ENCODE measurements at places on chromosomes 5 and 9.

- DNase-seq, result no peak
These were observed 815 bp downstream of the ANXA6 start for GRCh38 chr5:151156507-151157420.

DNA sequence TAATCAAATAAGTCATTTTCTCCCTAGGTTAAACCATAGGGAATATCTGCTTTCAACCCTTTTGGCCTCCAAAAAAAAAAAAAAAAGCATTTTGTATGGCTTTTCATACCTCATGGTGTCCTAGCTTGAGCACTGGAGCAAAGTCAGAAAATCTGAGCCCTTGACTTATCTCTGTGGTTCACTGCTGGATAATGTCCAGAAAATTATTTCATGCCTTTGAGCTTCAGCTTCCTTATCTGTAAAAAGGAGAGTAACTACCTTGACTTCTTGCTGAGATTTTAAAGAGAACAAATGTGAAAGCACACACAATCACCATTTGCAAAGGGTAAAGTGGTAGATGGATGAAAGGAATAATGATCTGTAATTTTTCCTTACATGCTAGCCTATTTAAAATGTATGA is 165.9 kb downstream of the ALDH1A1 start:
- no peak for DNase-seq

DNA sequence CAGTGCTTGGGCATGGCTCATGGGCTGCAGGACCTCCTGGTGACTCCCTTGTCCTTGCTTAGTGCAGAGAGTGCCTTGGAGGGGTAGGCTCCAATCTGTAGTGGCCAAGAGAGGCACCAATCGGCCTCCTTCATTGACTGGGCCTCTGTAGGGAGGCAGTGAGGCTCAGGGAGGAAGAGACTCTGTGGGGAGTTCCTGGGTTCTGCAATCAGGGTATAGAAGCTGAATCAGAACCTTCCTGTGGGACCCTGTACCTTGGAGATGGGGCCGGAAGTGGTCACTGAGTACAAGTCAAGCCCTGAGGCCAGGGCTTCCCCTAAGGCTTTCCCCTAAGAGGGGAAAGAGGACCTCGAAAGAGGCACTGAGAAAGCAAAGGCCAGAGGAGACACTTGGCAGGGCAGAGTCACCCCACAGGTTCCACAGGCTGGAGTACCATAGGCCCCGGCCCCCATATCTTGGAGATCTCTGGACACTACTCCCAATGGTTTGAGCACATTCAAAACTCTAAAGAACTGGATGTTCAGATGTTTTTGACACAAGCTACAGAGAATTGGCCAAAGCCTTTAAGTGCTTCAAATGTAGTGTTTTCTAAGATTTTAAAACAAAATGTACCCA is 190.5 kb downstream of the HSPA4 start:
- DNase-seq, result no peak

- no peak for DNase-seq
These were observed 267.9 kb upstream of the PDE4D start for GRCh38 chr5:60161340-60161934.

GRCh38 chr9:27310582-27310981 is 13.6 kb upstream of the EQTN start:
- no peak for DNase-seq

DNA sequence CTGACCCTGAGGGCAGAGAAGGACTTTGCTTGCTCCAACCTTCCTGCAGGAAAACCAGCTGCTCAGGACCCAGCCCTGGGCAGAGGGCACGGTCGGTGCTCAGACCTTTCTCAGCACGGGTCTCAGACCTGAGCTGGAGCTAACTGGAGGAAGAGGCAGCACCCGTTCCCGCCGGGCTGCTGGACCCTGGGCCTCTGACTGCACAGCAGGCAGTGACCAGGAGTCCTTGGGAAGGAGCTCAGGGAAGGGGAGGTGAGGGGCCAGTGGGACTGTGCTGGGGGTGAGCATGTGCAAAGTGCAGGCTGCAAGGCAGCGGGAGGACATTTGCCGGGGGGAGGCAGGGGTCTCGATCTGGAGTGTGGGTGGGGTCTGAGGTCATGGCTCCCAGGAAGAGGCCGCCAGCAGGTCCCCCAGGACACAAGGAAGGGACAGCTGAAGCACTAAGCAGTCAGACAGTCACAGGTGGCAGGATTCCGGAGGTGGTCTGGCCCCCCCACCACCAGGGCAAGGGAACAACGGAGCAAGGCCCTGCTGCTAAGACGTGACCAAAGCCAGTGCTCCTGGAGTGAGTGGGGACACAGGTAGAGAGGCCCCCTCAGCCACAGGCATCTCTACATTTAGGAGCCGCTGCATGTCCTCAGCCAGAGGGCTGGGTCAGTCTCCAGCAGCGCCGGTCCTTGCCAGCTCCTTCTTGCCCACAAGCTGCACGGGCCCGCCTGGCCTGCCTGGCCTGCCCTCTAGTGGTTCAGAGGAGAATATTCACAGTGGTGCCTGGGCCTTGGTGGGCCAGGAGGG is 4.8 kb upstream of the DPM2 start:
- DNase-seq, result no peak

DNA sequence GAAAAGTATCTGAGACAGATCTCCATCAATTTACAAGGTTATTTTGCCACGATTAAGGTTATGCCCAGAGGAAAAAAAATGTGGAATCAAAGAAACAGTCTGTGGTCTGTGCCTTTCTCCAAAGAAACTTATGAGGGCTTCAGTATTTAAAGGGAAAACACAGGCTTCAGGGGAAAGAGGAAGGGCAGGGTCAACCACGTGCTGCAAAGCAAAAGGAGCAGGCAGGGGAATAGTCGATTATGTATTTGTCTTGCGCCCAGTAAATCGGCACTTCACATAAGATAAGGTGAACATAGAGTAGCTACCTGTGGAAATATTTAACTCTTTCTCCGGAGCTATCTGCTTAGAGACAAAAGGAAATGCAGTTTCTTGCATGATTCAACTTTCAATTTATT is 343.7 kb downstream of the RAB3C start:
- DNase-seq, result no peak

DNA sequence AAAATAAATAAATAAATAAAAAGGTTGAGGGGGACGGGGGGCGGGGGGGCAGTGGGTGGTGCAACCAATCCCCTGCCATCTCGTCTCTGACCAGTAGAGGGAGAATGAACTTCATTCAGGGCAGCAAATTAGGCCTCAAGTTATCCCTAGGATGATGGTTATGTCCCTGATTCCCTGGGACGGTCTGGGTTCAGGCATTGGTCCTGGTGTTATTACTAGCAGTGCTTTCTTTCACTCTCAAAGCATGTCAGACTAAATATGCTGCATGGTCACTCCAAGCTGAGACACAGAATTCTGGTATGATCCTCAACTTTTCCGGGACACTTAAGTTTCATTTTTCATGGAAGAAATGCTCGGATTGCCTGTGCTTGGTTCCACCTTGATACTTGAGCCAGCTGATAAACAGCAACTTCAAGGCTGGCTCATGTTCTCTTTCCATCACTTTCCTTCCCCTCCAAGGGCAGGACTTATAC is 59.4 kb downstream of the DAP start:
- DNase-seq, result no peak

- DNase-seq, result no peak
These were observed 187.7 kb downstream of the NTRK2 start for GRCh38 chr9:84857211-84857610.

- DNase-seq, result no peak
These were observed 53.7 kb upstream of the ADAMTS19 start for GRCh38 chr5:129406440-129406839.

GRCh38 chr5:149397530-149397929 is 18.4 kb upstream of the IL17B start:
- no peak for DNase-seq

- no peak for DNase-seq
These were observed 51.3 kb upstream of the SUB1 start for GRCh38 chr5:32534041-32534440.

DNA sequence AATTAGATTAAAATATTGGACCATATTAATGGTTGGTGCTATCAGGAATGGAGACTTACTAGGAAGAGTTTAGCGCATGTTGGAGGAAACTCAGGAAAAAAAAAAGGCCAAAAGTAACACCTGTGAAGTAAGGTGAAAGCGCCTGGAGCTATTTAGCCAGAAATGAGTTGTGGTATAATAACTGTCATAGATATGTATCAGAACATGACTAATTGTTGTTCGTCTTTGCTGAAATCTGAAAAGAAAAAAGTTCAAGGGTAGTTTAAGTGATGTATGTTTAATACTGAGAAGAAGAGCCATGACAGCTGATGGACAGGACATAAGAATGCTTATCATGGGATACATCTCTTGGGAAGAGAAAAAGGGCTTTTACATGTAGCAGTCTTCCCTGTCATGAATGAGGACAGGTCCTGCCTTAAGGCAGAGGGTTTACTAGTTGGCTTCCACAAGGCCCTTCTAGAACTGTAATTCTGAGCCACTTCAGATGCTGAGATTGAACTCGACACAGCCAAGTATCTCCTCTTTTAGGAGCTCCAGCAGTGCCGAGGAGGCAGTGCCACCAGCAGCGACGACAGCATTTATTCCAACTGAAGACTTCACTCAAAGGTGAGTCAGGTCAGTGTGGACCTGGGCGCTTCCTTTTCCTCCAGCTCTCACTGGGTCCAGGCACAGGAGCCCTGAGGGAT is 940 bp upstream of the CAMK4 start:
- no peak for DNase-seq

DNA sequence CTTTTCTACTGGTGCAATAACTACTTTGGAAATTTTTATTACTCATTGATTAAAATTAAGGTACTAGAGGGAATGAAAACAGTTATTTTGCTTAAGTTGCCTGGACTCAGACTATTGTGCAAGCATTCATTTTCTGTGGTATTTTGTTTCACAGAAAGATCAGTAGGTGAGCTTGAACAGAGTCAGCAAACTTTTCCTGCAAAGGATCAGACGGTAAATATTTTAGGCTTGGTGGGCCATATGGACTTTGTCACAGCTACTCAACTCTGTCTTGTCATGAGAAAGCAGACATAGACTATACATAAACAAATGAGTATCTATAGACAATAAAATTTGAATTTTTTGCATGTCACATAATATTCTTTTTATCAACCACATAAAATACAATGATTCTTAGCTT is 1036.4 kb downstream of the NR2F1-AS1 start:
- no peak for DNase-seq

GRCh38 chr9:110303133-110303532 is 34.5 kb downstream of the TXNDC8 start:
- DNase-seq, result no peak

DNA sequence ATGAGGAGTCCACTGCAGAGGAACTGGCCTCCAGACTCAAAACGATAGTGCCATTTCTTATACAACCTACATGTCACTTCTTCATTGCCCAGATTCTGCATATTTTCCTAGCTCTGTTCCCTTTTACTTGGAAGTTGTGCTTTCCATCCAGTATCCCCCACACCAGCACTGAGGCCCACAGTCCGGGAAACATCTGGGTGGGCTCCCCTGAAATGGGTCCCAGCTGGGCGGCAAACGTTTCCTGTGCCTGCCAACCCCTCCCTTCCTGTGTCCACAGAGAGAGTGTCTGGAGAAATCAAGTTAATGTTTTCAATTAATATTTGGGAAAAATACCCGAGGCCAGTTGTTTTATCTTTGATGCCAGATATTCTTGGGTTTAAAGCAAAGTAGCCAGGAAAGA is 111.8 kb downstream of the COL23A1 start:
- DNase-seq, result no peak

DNA sequence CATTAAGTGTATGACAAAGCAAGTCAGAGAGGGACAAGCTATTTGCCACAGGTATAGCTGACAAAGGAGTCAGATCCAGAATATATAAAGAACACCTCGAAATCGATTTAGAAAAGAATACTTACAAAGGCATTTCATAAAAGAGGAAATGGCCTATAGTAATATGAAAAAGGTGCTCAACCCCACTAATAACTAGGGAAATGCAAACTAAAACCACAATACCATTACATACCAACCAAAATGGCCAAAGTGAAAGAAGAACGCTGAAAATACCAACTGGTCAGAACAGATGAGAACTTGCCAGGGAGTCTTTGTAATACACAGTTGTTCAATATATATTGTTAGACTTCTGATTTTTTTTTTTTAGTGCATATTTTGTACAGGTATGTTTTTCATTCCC is 152.9 kb downstream of the CDC42SE2 start:
- DNase-seq, result no peak

- DNase-seq, result no peak
These were observed 466.2 kb downstream of the SPOCK1 start for GRCh38 chr5:137032929-137033328.

GRCh38 chr9:90007516-90008440 is 403.0 kb downstream of the GADD45G start:
- no peak for DNase-seq

GRCh38 chr5:88058625-88059024 is 210.0 kb downstream of the TMEM161B start:
- DNase-seq, result no peak

GRCh38 chr9:27383524-27383923 is 86.6 kb upstream of the EQTN start:
- no peak for DNase-seq

DNA sequence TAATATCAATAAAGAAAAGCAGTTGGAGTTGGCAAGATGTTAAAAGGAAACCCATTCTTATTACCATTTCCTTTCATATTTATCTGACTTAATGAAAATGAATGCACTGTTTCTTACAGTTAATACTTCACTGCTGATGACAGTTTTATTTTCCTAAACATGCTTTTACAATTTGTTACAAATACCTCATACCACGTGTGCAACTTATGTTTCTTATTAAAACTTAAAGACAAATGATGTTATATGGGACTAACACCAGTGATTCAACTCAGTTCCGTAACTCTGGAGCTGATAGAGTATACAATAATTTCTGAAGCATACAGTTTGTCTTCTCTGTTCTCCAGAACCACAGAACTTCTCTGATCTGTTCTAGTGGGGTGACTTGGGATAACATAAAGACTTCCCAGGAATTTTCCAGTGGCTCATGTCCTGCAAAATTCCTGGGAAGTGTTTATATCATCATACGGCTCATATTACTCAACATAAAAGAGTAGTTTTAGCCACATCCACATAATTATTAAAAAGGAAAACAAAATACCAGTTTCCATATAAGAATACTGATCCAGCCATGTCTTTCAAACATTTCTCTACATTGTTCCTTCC is 1259.0 kb upstream of the C9orf72 start:
- no peak for DNase-seq

GRCh38 chr9:34098307-34098706 is 28.2 kb downstream of the DCAF12 start:
- no peak for DNase-seq

GRCh38 chr5:155871623-155872022 is 455.3 kb upstream of the SGCD start:
- no peak for DNase-seq

GRCh38 chr9:92986176-92987119 is 39.1 kb downstream of the FGD3 start:
- peak; percentile 38 for DNase-seq

DNA sequence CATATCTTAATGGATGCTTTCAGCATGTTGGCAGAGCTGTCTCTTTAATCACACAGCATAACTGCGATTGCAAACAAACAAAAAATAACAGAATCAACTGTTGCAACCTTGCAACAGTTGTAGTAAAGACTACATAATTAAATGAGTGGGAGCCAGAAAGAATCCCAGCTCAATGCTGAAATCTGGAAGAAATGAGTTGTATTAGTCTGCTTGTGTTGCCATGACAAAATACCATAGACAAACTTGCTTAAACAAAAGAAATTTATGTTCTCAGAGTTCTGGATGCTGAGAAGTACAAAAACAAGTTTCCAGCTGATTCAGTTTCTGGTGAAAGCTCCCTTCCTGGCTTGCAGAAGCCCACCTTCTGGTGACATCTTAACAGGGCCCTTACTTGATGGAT is 260.9 kb upstream of the TUSC1 start:
- DNase-seq, result no peak

GRCh38 chr9:111891910-111892499 is 4.6 kb upstream of the UGCG start:
- DNase-seq, result no peak
